ENCODE measurements at places on chromosomes 1 and 21. TPM values are rescaled to one million over a fixed set of nuclear protein-coding genes. Genes with fewer than 3 reads are reported as not detected.

GRCh38 chr1:41689139-41689538 is 204.7 kb upstream of the EDN2 start:
- H3K27me3 ChIP-seq = no peaks in the 10 kb centered on the region
- DNase-seq = no peak
- H3K4me1 ChIP-seq = peaks cover 13% of the 10 kb centered on the region
- no peak overlapping the region for H3K27ac ChIP-seq
- no peak overlapping the region for H3K4me3 ChIP-seq

DNA sequence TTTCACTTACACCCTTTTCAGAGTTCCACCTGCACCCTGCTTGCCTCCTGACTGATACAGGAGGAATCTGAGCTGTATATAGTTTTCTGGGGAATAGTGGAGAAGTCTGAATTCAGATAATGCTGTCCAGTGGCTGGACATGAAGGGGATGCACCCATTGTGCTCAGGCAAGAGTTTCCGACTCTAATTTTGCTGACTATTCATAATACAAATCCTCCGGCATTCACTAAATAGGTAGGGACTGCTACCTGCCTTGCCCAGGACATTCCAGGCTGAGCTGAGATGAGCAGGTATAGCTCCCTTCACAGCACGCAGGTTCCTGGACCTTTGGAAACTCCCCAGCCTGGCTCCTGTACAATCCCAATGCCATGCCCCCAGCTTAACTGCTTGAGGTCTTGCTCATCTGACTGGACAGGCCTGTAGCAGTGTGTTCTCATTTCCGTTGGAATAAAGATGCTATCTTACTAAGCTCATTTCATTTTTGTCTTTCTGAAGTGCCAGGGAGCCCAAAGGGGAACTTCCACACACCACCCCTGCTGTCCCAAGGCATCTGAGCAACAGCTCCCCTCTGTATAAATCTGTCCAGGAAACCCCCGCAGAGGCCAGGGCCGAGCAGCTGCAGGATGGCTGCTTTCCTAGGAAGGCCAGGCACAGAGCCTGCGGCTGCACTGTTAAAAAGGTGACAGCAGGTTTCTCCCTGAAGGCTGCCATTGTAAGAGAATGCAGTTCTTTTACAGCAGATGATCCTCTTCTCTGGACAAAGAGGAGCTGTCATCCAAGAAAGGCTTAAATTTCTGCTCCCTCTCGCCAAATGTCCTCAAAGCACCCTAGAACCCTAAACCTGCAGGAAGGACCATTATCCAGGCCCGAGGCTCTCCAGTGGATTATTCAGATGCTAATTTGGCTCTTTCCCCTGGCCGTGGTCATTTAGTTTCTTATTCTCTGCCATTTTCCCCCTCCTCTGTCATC is 21.7 kb upstream of the VASH2 start:
- H3K27me3 ChIP-seq = peaks cover 3% of the 10 kb centered on the region
- H3K4me1 ChIP-seq = peaks cover 9% of the 10 kb centered on the region
- peaks cover 8% of the 10 kb centered on the region for H3K36me3 ChIP-seq
- H3K4me3 ChIP-seq = peak overlapping the region; percentile 56
- DNase-seq = no peak

GRCh38 chr1:90711696-90712095 is 5.4 kb downstream of the BARHL2 start:
- no peak overlapping the region for H3K4me3 ChIP-seq
- peaks cover 25% of the 10 kb centered on the region for H3K4me1 ChIP-seq
- H3K36me3 ChIP-seq = peaks cover 8% of the 10 kb centered on the region
- no peak overlapping the region for H3K27ac ChIP-seq
- no peak for DNase-seq

Gene KRTAP11-1
- total RNA-seq = not detected

- H3K4me3 ChIP-seq = no peak overlapping the region
- no peaks in the 10 kb centered on the region for H3K4me1 ChIP-seq
- no peak for DNase-seq
- H3K36me3 ChIP-seq = no peaks in the 10 kb centered on the region
- no peak overlapping the region for H3K27ac ChIP-seq
- H3K27me3 ChIP-seq = no peaks in the 10 kb centered on the region
These were observed 376.4 kb upstream of the KAZN start for GRCh38 chr1:14222086-14222485.
